ENCODE measurements at places on chromosomes 1 and 21.

DNA sequence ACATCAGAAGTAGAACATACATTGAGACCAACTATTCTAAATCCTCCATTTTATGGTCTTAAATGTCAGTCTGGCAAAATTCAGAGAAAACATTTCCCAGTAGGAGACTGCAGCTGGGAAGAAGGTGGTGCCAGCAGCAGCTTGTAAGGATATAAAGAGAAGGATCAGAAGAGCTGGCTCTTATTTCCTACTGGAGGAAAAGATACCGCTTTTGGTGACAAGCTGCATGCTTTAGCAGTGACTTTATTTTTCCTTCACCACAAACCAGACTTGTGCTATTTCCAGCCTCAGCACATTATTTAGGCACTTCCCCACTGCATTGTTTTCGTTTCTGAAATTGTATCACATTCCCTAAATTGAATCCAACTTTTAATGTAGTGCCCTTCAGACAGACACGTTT, 28.4 kb downstream of the RNF11 start:
- DNase-seq: no peak

DNA sequence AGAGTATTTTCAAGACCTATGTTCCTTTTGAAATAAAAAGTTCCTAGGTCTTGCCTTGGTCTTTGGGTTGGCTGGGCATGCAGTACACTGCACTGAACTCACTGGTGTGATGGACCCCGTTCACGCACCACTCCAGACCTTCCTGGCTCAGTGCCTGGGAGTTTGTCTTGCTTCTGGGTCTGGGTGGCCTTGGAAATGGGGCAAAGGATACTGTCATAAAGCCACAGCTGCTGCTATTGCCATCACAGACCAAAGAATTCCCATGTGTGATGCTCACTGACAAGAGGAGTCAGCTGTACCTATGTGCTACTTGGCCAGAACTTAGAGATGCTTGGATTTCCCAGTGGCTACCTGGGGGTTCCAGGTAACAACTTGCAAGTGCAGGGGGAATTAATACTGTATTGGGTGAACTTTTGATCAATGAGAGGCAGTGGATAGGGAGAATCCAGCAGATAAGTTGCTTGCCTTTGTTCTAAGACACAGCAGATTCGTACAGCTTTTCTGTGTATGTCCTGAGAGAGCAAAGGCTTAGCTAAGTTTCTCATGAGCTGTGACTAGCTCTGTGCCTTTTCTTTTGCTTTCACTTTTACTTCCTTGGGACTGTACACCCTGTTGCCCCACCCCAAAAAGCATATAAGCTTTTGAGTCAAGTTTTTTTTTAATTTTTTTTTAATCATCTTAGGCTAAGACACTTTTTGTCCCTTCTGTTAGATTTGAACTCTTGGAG, 115.3 kb downstream of the RUNX1 start:
- DNase-seq: peak; percentile 32

GRCh38 chr1:185627171-185627570, 107.0 kb upstream of the HMCN1 start:
- no peak for DNase-seq

- no peak for DNase-seq
These were observed 92.3 kb downstream of the COQ8A start for GRCh38 chr1:227032396-227032795.

DNA sequence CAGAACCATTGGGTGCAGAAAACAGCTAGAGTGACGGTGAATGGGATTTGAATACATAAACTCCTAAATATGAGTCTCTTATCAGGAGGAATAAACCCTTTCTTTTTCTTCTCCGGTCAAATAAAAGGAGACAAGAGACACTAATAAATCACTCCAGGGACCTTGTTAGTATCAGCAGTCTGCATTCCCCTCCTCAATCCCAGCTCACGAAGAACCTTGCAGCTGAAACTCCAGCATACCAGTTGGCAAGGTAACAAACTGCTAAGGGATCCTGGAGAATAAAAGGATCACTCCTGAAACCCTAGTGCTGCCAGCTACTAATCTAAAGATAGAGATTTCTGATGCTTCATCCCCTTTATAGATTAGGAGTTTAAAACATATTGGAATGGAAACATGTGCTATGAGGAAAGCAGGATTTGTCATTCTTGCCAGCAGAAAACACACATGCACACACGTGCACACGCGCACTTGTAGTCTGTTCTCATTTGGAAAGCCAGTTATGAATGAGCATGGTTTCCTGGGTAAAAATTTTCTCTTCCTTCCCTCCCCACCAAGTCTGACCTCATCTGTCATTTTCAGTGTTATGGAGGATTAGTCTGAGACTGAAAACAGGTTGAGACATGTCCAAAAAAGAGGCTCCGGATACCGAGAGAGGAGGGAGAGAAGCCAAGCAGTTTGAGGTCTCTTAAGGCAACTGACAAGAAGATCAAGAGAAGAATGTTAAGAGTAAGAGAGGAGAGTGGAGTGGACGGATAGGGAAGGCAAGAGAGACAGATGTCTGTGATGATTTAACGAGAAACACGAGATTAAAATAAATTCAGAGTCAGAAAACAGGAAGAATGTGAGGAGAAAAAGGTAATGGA, 10.9 kb downstream of the IER5 start:
- DNase-seq: peak; percentile 61

DNA sequence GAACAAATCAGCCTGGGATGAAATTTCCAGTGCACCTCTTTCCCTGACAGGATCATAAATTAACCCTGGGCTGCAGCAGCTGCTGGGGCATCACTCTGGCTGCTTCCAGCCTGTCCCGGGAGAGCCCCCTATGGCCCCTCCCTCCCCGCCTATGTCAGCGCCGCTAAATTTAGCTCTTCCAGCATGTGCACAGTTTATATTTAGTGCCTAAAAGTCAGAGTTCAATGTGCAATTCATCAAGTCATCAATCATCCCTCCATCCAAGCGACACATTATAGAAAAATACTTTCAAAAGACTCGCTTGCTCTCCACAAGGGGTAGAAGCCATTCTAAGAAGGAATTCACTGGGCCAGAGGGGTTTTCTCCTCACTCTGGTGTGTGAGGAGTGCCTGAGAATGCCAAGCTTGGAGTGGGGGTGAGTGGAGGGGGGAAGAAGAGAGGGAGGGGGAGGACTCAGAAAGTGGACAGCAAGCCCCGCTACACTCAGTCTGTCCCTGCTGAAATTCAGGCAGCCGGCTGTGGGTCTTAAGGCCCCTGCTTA, 37.4 kb downstream of the XCL1 start:
- DNase-seq: no peak

- DNase-seq: peak; percentile 19
These were observed 11.6 kb downstream of the KCNQ4 start for GRCh38 chr1:40794974-40795715.

GRCh38 chr1:42260376-42261070, 74.5 kb downstream of the FOXJ3 start:
- DNase-seq: no peak

- peak; percentile 77 for DNase-seq
These were observed 1.0 kb downstream of the TP53BP2 start for GRCh38 chr1:223844787-223845036.

GRCh38 chr1:235068158-235069121, 60.2 kb downstream of the TOMM20 start:
- no peak for DNase-seq

DNA sequence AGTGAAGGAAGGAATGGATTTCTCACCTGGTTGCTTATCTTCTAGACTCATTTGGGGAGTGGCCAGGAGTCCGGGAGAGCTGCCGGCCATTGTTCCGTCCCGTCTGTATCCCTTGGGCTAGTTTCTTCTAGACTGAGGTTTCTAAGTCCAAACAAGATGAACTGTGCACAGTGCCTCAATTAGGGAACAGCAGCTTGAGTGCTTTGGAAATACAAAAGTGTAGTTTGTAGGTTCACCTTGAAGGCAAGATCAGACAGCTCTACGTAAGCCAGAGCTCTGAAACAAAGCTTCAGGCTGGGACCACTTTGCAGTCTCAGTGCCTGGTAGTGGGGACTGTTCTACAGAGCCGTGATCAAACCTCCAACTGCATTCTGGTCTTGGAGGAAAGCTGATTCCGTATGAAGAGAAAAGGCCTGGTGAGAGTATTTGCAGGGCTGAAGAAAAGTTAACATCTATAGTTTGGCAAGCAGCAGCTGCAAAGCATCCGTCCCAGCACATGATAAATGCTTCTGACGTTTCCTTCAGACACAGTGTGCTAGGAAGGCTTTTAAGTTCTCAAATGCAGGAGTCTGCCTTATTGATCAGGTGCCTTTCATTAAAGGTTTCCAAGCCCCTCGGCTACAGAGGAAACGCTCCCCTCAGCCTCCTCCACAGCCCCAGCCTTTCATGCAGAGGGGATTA, 432.8 kb downstream of the KIF26B start:
- DNase-seq: no peak

DNA sequence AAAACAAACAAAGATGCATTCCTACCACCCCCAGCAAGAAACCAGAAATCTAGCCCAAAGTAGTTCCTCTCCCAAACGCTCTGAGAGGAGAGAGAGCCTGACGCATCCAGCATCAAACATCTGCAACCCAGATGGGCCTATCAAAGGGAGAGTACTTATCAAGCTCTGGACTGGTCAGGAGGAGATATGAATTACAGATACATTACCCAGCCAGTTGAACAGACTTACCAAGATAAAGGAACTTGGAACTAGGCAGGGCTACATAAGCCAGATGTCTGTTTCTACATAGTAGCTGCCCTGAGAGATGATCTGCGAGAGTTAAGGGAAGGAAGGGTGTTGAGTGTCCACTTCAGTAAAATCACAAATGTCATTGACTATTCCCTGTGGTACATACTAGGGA, 138.4 kb downstream of the PAPPA2 start:
- DNase-seq: no peak

- no peak for DNase-seq
These were observed 362.4 kb upstream of the PKN2 start for GRCh38 chr1:88321706-88322105.

GRCh38 chr1:150981805-150982712, at the start of gene ANXA9:
ANXA9 (plus strand) TSS chr1:150982292; CDS start chr1:150983106, 814 bp downstream.
- DNase-seq: no peak

DNA sequence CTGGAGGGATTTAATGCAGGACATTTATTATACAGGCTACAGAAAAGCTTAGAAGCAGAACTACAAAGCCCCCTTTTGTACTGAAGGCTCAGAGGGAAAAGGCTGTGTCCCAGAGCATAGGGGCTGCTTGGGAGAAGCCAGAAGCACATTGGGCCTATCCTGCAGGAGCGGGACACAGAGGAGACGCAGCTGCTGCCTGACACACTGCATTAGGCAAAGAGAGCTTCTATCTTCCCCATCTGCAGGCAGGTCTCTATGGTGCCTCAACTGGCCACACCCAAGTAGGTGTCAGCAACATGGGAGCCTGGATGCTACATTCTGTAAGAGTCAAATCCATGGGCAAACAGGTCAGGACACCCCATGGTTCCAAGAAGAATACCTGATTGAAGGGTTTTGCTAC, 595.9 kb downstream of the AJAP1 start:
- DNase-seq: no peak

DNA sequence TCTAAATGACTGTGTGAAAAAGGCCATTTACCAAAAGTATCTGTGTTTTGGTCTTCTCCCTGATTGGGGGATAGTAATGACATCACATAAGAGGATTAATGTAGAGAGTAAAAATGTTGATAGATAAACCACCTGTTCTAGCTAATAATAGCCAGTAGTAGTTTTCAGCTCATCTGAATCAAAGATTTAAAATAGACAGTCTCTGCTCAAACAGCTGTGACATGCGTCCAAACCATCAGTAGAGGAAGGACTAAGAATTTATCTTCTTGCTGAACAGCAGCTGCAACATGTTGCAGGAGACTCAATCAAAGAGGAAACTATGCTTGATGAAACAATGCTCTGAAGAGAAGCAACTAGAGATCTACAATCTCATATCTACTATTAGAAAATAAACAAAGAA, 21.4 kb downstream of the TMPRSS15 start:
- DNase-seq: no peak

DNA sequence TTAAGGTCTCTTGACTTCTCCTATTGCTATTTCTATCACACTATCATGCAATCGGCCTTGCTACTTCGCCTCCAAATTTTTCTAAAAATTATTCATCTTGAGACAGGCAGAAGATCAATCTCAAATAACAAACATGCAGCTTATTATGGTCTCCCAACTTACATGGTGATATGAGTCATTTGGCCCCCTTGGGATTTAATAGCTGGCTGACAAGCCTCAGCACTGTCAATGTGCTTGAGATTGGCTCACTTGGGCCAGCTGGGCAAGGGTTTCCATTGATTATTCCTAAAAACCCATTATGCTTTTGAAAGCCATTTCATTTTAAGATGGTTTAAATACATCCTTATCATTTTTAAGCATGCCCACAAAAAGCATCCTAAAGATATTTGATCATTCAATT, 224.5 kb upstream of the NFIA start:
- DNase-seq: no peak

DNA sequence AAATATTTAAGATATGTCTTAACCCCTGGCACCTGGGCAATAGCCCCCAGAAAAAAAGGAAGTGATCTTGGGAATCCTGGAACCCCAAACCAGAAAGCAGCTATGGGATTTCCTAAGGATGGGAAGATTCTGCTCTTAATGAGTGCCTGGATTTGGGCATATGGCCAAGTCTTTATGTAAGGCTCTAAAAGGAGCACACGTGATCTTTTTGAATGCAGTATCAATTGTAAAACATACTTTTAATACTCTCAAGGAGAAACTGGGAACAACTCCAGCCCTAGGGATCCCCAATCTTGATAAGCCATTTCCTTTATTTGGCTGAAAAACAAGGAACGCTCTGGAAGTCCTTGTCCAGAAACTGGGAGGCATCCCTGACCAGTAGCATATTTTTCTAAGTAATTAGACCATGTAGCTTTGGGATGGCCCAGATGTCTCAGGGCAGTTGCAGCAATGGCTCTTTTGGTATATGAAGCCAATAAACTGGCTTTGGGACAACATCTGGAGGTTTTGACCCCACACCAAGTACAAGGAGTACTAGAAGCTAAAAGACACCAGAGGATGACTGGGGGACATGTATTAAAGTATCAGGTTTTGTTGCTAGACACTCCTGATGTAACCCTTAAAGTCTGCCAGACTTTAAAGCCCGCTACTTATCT, 80.9 kb upstream of the KIAA0040 start:
- no peak for DNase-seq

DNA sequence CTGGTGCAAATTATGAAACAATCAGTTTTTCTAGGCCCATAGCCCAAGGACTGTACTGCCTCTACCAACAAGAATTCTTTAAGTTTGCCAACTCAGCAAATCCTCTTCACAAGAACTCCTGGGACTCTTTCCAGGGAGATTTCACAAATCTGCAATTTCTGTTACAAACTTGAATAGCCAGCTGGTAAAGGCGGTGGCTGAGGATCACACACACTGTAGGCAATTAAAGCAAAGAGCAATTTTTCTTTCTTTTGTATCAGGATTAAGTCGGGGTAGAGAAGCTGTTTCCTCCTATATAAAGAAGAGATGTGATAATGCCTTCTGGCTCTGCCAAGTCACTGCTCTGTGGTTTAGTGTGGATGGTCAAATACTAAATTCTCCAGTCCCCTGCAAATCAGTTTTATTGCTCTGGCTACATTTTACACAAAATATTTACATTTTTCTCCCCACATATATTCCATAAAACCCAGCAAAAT, 1.7 kb downstream of the ALDH9A1 start:
- no peak for DNase-seq

GRCh38 chr1:47532921-47533792, 95.3 kb downstream of the FOXD2 start:
- no peak for DNase-seq
